ENCODE measurements at places on chromosomes 12 and 14.

GRCh38 chr14:91008759-91009409 lies 51.6 kb downstream of the RPS6KA5 start:
- no peak for DNase-seq

- peak; percentile 58 for DNase-seq
Measured at GRCh38 chr12:23950210-23950774, 822 bp upstream of the SOX5 start.

DNA sequence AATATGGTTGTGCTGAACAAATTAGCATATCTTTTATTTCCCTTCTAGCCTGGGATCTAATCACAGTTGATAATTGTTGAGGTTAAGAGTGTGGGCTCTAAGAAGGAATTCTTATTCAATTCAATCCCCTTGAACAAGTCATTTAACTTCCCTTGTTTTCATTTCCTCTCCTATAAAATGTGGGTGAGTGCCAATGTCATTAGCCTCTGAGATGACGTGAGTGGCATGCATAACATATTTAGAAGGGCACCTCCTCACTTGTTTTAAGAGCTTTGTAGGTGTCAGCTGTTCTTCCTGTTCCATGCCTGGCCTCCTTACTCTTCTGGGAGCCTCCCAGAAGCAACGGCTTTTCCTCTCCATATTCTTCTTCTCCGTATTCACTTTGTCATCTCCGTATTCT lies 155.4 kb upstream of the NEDD1 start:
- peak; percentile 32 for DNase-seq

GRCh38 chr12:89927226-89927698 lies 218.6 kb upstream of the ATP2B1 start:
- DNase-seq = no peak

GRCh38 chr12:101824831-101825230 lies 5.9 kb downstream of the GNPTAB start:
- DNase-seq = no peak

GRCh38 chr14:102757646-102758045 lies 19.6 kb upstream of the TRAF3 start:
- no peak for DNase-seq

DNA sequence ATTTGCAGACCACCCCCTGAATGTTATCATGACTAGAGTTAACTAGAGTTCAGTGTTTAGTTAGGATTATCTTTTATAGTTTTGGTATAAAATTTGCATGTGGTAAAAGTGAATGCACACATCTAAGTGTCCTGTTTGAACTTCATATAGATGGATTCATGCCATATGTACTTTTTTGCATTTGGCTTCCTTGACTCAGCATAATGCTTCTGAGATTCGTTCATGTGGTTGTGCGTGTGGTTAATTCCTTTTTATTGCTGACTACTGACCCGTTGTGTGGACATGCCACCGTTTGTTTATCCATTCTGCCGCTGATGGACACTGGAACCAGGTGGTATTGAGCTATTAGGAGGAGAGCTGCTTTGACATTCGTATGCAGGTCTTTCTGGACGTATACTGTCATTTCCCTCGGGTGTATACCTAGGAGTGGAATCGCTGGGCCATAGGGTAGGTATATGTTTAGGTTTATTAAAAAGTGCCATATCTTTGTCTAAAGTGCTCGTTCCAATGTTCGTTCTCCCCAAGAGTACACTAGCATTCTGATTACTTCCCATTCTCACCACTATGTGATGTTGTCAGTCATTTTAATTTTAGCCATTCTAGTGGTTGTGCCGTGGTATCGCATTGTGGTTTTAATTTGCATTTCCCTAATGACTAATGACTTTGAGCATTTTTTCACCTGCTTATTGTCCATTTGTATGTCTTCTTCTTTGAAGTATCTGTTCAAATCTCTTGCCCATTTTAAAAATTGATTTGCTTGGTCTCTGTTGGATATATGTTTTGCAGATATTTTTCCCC lies 37.7 kb downstream of the RIN3 start:
- no peak for DNase-seq

DNA sequence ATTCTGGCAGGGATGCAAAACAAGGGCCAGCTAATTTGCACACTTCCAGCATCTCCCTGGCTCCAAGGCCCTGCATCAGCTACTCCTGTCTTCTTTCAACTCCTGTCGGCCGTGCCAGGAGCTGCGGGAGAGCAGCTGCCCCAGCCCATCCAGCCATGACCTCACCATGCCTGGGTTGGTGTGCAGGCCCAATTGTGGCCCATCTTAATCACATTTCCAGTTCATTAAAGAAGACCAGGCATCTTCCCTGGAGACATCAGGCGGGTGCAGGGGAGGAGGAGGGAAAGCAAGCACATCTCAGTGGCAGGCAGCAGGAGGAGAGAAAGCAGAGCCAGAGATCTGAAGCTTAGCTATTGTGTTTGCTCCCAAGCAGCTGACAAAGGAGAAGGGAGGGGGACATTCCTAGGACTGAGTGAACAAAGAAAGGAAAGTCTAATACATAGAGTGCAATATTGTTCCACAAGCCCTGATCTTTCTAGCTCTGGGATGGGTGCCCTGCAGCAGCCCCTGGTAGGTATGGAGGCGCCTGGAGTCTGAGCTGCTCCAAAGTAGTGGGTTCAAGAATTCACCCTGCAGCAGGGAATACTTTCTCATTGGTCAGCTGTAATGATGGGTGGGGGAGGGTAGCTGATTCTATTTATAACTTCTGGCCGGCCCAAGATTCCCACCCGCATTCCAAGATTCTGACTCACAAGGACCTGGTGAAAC lies 40.1 kb downstream of the VWF start:
- no peak for DNase-seq

DNA sequence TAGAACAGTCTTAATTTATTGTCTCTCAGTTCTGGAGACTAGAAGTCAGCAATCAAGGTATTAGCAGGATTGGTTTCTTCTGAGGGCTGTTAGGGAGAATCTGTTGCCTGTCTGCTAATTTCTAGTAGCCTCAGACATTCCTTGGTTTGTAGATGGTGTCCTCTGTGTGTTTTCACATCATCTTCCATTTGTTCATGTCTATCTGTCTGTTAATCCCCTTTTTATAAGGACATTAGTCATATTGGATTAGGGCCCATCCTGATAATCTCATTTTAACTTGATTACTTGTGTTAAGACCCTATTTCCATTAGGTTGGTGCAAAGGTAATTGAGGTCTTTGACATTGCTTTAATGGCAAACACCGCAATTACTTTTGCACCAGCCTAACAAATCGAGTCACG lies 34.3 kb downstream of the TBC1D15 start:
- DNase-seq = no peak

GRCh38 chr12:84814664-84815245 lies 97.8 kb downstream of the SLC6A15 start:
- no peak for DNase-seq

Measured in NCI-H1105 treated with DMSO at 0.1 percent for 48 hours (cell line).